ENCODE measurements at places on chromosomes 16 and 17. TPM values are rescaled to one million over a fixed set of nuclear protein-coding genes. Genes with fewer than 3 reads are reported as not detected.
A peak's percentile ranks its signal among the peaks of the same experiment; 100 is the strongest.

DNA sequence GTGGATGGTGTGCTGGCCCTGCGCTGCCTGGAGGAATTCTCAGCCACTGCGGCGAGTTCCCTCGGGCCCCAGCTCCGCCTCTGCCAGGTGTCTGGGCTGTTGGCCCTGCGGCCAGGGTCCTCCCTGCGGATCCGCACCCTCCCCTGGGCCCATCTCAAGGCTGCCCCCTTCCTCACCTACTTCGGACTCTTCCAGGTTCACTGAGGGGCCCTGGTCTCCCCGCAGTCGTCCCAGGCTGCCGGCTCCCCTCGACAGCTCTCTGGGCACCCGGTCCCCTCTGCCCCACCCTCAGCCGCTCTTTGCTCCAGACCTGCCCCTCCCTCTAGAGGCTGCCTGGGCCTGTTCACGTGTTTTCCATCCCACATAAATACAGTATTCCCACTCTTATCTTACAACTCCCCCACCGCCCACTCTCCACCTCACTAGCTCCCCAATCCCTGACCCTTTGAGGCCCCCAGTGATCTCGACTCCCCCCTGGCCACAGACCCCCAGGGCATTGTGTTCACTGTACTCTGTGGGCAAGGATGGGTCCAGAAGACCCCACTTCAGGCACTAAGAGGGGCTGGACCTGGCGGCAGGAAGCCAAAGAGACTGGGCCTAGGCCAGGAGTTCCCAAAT lies 1.3 kb upstream of the TNFSF13 start:
- no peak for DNase-seq

DNA sequence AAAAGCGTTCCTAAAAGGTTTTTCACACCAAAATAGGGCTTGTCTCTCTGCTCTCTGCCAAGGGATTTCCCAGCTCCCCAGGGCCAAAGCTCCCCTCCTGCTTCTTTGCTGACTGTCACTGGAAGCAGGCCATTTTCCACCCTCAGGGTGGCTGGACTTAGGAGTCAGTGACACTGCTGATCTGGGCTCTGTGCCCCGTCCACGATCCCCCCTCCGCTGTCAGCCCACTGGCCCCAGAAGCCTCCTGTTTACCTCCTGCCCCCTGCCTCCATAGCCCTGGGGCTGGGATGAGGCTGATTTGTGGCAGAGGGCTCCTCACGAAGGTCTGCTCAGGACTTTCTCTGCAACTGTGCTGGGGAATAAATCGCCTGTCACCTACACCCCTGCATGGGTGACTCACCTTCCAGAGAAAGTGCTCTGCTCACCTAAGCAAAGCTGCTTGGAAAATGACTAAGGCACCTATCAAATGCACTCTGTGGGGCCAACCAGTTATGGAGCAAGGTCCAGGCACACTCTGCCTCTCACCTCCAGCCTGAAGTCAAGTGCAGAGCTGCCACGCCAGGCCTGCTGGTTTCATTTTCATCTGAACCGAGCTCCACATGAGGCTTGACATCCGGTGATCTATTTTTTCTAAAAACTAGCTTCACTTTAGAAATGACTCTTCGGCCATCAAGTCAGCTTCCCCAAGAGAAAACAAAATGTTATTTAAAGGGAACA lies 4.9 kb downstream of the MAP3K14 start:
- DNase-seq = peak; percentile 78

GRCh38 chr17:42687707-42688320 lies 5.5 kb downstream of the CNTNAP1 start:
- no peak for DNase-seq

GRCh38 chr17:72022328-72023275 lies 98.2 kb upstream of the SOX9 start:
- no peak for DNase-seq

DNA sequence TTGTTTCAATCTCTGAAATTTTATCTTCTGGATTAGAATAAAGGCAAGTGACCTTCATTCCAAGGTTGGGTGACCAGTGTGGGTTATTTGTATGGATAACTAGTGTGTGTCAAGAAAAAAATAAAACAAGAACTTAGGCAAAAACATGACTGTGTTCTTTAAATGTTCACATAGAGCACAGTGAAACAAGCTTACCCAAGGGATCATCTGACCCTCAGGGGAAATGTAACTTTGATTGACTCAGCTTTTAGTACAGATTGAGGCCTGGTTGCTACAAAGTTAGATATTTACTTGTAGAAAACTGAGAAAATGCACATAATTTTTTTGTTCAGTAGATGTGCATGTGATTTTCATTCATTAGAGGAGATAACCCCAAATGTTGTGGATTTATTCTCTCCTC lies 6.7 kb downstream of the CACNG3 start:
- no peak for DNase-seq

DNA sequence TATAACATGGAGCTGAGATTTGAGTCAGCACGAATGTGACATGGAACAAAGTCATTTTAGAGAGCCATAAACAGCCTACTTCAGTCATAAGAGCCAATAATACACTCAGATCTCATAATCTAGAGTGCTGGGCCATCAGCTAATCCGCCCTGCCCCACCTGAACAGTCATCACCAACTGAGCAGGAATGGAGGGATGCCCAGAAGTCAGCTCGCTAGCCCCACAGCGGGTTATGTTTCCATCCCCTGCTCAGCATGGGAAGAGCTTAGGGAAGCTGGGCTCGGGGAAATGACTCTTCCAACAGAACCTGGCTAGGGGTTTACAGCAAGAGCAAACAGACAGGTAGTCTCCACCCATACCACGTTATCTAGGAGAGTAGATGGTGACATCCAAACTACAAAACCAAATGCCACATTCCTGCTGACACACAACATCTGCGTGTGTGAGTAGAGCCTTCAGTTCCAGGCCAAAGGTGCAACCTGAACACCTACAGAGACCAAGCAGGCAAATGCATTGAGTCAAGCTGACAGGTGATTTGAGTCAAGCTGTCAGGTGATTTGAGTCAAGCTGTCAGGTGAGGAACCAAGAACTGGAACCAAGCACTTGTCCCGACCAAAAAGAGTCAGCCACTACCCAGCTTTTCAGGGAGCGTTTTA lies 2.0 kb downstream of the TMEM11 start:
- DNase-seq = no peak

DNA sequence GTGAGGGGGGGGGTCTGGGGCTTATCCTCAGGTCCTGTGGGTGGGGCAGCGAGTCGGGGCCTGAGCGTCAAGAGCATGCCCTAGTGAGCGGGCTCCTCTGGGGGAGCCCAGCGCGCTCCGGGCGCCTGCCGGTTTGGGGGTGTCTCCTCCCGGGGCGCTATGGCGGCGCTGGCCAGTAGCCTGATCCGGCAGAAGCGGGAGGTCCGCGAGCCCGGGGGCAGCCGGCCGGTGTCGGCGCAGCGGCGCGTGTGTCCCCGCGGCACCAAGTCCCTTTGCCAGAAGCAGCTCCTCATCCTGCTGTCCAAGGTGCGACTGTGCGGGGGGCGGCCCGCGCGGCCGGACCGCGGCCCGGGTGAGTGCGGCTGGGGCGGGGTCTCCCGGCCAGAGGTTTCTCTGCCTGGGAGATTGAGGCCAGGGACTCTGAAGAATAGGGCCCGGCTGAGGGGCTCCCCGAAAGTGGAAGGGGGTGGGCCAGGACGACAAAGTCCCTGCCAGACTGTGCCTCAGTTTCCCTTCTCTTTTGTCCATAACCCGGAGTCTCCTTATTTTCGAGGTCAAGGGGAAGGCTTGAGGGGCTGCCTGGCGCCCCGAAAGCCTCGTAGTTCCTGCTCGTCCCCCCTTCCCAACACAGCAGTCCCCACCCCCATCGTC lies at the start of gene FGF11:
FGF11 (plus strand) TSS at position 51 of the 651 bp plus-strand sequence; CDS start at position 160, 109 bp downstream.
- no peak for DNase-seq

DNA sequence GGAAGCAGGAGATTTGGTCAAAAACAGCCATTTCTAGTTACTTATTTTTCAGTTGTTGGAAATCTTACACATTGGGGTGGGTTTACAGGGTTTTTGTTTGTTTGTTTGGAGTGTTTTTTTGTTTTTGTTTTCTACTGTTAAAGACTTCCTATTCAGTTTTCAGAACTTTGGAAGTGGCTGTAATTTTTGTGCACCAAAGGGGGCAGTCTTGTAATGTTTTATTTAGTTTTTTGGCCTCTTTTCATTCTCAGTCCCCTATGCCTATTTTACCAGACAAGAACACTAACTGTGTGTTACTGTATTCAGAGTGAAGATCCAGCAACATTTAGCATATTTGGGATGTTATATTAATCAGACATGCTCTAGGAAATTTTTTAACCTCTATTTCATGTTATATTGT lies 20.6 kb downstream of the TPPP3 start:
- no peak for DNase-seq

GRCh38 chr16:617855-618254 lies 12.9 kb upstream of the WFIKKN1 start:
- no peak for DNase-seq

GRCh38 chr16:7597677-7598076 lies 265.0 kb downstream of the RBFOX1 start:
- DNase-seq = no peak

DNA sequence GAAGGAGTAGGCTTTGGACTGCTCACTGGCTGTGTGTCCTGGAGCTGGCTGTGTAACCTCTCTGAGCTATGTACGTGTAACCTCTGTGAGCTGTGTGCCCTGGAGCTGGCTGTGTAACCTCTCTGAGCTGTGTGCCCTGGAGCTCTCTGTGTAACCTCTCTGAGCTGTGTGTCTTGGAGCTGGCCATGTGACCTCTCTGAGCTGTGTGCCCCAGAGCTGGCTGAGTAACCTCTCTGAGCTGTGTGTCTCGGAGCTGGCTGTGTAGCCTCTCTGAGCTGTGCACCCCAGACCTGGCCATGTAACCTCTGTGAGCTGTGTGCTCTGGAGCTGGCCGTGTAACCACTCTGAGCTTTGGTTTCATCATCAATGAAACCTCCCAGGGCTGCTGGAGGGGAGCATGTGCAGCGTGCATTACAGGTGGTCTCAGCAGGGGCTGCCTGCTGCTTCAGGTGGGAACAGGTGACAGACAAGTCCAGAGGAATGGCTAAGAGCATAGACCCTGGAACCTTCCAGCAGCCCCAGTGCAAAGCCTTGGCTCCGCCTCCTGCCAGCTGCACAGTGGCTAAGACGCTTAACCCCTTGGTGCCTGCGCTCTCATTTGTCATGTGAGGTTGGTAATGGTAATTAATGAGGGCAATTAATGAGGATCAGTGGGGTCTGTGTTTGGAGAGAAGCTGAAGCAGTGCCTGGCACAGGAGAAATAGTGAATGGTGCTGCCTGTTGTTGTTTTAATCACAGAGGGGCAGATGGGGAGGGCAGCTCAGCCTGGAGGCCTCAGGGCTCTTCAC lies 86.7 kb downstream of the KATNIP start:
- DNase-seq = no peak

GRCh38 chr17:62981933-62982332 lies 15.9 kb downstream of the TANC2 start:
- DNase-seq = no peak

DNA sequence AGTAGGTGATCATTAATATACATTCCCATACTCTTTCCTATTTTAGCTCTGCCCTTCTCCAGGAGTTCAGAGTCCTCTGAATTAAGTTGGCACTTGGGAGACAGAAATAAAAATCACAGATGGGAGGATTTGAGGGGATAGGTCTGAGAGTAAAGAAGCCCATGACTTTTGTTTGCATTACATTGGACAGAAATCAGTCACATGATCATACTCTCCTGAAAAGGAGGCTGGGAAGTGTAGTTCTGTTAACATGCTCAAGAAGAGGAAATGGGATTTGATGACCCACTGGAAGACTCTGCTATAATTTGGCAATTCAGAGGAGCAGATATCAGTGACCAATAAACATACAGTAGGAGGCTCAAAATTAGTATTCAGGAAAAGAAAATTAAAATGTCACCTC lies 674.9 kb upstream of the C16orf82 start:
- no peak for DNase-seq

DNA sequence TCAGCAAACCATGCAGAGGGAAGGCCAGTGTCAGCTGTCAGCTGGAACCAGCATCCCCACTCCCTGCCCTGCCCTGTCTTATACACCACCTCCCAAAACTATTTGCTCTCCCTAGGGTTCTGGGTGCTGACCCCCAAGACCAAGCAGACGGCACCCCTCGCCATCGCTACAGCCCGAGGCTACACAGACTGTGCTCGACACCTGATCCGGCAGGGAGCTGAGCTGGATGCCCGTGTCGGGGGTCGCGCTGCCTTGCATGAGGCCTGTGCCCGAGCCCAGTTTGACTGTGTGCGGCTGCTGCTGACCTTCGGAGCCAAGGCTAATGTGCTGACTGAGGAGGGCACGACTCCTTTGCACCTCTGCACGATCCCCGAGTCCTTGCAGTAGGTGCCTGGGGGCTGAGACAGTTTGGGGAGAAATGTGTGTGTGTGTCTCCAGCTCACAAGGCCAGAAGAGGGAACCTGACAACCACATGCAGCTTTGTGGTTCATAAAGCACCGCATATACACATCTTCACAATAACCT lies 1.5 kb downstream of the ASB16 start:
- DNase-seq = no peak

DNA sequence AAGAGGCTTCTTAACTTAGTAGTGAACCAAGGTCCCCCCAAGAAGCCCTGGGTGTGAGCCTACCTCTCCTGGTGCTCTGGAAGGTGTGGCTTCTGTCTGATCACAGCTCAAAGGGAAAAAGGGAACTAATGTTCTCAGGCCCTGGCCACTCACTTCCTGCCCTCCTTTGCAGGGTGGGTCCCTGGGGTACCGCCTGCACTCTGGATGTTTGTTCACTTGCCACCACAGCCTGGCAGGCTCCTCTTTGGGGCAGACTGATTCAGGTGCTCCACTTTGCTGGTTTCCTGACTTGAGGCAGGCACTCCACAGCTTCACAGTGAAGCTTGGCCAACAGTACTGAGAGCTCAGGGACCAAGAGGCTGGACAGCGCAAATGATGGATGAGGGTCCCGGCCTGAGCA lies 5.9 kb upstream of the MYO15A start:
- DNase-seq = no peak

- no peak for DNase-seq
Measured at GRCh38 chr17:41692722-41693521, 4.2 kb downstream of the EIF1 start.

- DNase-seq = no peak
Measured at GRCh38 chr16:24822542-24822941, 23.2 kb upstream of the SLC5A11 start.

- no peak for DNase-seq
Measured at GRCh38 chr16:86517652-86518258, 7.4 kb downstream of the FOXF1 start.

- DNase-seq = no peak
Measured at GRCh38 chr17:10807704-10808128, 3.8 kb upstream of the TMEM238L start.

- peak; percentile 31 for DNase-seq
Measured at GRCh38 chr16:88570691-88571092, 489 bp downstream of the ZC3H18 start.

GRCh38 chr17:48961516-48962233 lies 6.7 kb downstream of the GIP start:
- no peak for DNase-seq

- DNase-seq = no peak
Measured at GRCh38 chr16:74574146-74574545, 32.8 kb downstream of the GLG1 start.

GRCh38 chr17:55784666-55785065 lies 33.8 kb downstream of the PCTP start:
- no peak for DNase-seq

The PHOSPHO1 gene
- total RNA-seq = not detected

The C17orf50 gene
- total RNA-seq = not detected

The TMEM92 gene
- total RNA-seq = not detected

The MIS12 gene
- total RNA-seq = 35.9 TPM

The ARHGDIA gene
- total RNA-seq = 789 TPM

The ALDOA gene
- 2,362 TPM for total RNA-seq

The CA4 gene
- not detected for total RNA-seq

The INPP5K gene
- 22.8 TPM for total RNA-seq

The HIGD1B gene
- total RNA-seq = not detected
